NCI-H2227 treated with DMSO at 0.1 percent for 48 hours (cell line): ENCODE measurements at places on chromosomes 6 and 20.
A peak's percentile ranks its signal among the peaks of the same experiment; 100 is the strongest.

GRCh38 chr6:31636698-31637596 is 15.5 kb downstream of the BAG6 start:
- no peak for DNase-seq

- no peak for DNase-seq
Observed at GRCh38 chr6:121590916-121591315, 155.5 kb downstream of the GJA1 start.

DNA sequence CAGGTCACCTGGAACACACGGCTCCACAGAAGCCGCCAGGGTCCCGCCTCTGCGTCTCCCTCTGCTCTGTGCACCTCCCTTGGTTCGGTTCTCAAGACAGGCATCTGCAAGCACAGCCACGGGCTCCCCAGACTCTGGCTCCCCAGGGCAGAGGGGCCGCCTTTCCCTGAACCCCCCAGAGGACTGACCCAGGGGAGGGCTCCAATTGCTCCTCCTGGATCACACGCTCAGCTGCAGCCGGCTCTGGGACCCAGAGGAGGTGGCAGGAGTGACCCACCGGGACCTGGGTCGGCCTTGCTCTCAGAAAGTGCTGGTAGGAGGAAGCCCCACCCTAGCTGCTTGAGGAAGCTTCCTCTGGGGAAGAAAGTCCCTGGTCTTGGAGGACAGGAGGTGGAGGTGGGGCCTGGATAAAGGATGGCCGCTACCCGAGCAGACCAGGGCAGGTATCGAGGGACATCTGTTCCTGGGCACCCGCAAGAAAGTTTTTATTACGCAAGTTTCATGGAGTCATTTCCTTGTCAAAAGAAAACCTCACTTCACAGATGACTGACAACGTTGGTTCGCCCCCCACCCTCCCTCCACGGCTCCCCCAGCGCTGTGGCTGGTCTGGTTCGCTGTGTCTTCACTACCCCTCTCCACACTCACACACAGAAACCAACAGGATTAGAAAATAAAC is 103.9 kb upstream of the AFDN start:
- no peak for DNase-seq

GRCh38 chr6:80214436-80215022 is 108.1 kb downstream of the BCKDHB start:
- peak; percentile 22 for DNase-seq

GRCh38 chr6:40832691-40833090 is 206.3 kb downstream of the UNC5CL start:
- DNase-seq: peak; percentile 14
